ENCODE measurements at places on chromosomes 5 and 9. TPM values are rescaled to one million over a fixed set of nuclear protein-coding genes. Genes with fewer than 3 reads are reported as not detected.

The SHOC1 gene
- 0.14 TPM for total RNA-seq

The ANKRA2 gene
- 15.3 TPM for total RNA-seq

The NR5A1 gene
- not detected for total RNA-seq

The TLX3 gene
- total RNA-seq: not detected

The SHLD3 gene
- total RNA-seq: 6.0 TPM

The SHISAL2B gene
- total RNA-seq: not detected

The GPX8 gene
- total RNA-seq: 102 TPM

The NPR2 gene
- 14.0 TPM for total RNA-seq

The EFNA5 gene
- 0.66 TPM for total RNA-seq

The LRRC26 gene
- total RNA-seq: not detected

The C9orf153 gene
- under 0.01 TPM for total RNA-seq

The CORO2A gene
- total RNA-seq: 0.44 TPM

The ITGA1 gene
- 237 TPM for total RNA-seq

The ZBED3 gene
- 0.29 TPM for total RNA-seq

The BARHL1 gene
- not detected for total RNA-seq

The KIAA1958 gene
- 1.7 TPM for total RNA-seq

The PCSK1 gene
- total RNA-seq: under 0.01 TPM

The OSMR gene
- total RNA-seq: 145 TPM

The PCDHGA6 gene
- 4.8 TPM for total RNA-seq

The SLC4A9 gene
- not detected for total RNA-seq

The NDOR1 gene
- total RNA-seq: 15.3 TPM

The NUTM2F gene
- total RNA-seq: not detected

The GLRA1 gene
- total RNA-seq: not detected

The AGXT2 gene
- not detected for total RNA-seq

The ARRDC1 gene
- total RNA-seq: 24.1 TPM

The SOX30 gene
- total RNA-seq: not detected

The C9orf50 gene
- total RNA-seq: not detected

The IRX1 gene
- not detected for total RNA-seq

The ZNF189 gene
- 13.7 TPM for total RNA-seq

The CNTNAP3B gene
- 0.57 TPM for total RNA-seq

The CDX1 gene
- 0.57 TPM for total RNA-seq

The JAKMIP2 gene
- 0.22 TPM for total RNA-seq

The WHRN gene
- 1.3 TPM for total RNA-seq

The CCDC192 gene
- not detected for total RNA-seq

The EPB41L4B gene
- 0.14 TPM for total RNA-seq

The KCNIP1 gene
- not detected for total RNA-seq

The GRXCR2 gene
- total RNA-seq: not detected

The PDE8B gene
- under 0.01 TPM for total RNA-seq

The PCDHGA7 gene
- total RNA-seq: 4.3 TPM

The FBP2 gene
- total RNA-seq: not detected

The MEIKIN gene
- total RNA-seq: not detected

The GABRG2 gene
- total RNA-seq: 2.6 TPM

The HACD4 gene
- 1.8 TPM for total RNA-seq

The PCDHGA10 gene
- 14.0 TPM for total RNA-seq

The LCN9 gene
- total RNA-seq: not detected

The CDH18 gene
- not detected for total RNA-seq

The HIGD2A gene
- 29.6 TPM for total RNA-seq

The C1QTNF2 gene
- not detected for total RNA-seq

The ORM2 gene
- total RNA-seq: not detected

The PALM2AKAP2 gene
- 66.4 TPM for total RNA-seq

The SLC46A2 gene
- total RNA-seq: not detected

The CDK5RAP2 gene
- total RNA-seq: 13.8 TPM

The LCN10 gene
- total RNA-seq: not detected

The FSTL4 gene
- 0.14 TPM for total RNA-seq

The SLC45A2 gene
- not detected for total RNA-seq

The FAF2 gene
- 48.1 TPM for total RNA-seq

The VCAN gene
- total RNA-seq: 200 TPM

The RNF183 gene
- not detected for total RNA-seq

The SLC6A7 gene
- under 0.01 TPM for total RNA-seq

The TEX48 gene
- total RNA-seq: not detected
